ENCODE measurements at places on chromosomes 2 and 18.

DNA sequence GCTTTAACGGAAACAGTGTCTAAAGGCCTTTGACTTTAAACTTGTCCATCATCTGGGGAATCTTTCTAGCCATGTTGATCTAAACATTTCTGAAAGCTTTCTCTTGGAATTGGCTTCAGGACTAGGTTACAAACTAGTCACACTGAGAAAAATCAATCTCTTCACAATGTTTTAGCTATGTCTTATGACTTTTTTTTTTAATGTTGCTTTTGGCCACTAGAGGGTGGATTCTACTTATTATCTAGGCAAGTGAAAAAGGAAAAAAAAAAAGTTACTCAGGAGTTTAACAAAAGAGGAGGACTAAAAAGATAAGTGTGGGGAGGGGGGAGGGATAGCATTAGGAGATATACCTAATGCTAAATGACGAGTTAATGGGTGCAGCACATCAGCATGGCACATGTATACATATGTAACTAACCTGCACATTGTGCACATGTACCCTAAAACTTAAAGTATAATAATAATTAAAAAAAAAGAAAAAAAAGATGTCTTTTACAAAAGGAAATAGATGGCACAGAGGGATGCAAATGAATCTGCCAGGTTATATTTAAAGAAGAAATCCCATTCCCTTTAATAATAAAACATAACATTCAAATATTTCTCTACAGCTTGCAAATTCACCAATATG, 160.4 kb upstream of the PID1 start:
- H3K4me3 ChIP-seq, result no peak overlapping the region
- no peaks in the 10 kb centered on the region for H3K4me1 ChIP-seq
- DNase-seq, result peak; percentile 43
- H3K27ac ChIP-seq, result no peak overlapping the region
- no peaks in the 10 kb centered on the region for H3K36me3 ChIP-seq

GRCh38 chr18:13565228-13565627, 161.1 kb downstream of the FAM210A start:
- H3K4me1 ChIP-seq, result peaks cover 12% of the 10 kb centered on the region
- peaks cover 4% of the 10 kb centered on the region for H3K27me3 ChIP-seq
- DNase-seq, result no peak
- H3K36me3 ChIP-seq, result no peaks in the 10 kb centered on the region

DNA sequence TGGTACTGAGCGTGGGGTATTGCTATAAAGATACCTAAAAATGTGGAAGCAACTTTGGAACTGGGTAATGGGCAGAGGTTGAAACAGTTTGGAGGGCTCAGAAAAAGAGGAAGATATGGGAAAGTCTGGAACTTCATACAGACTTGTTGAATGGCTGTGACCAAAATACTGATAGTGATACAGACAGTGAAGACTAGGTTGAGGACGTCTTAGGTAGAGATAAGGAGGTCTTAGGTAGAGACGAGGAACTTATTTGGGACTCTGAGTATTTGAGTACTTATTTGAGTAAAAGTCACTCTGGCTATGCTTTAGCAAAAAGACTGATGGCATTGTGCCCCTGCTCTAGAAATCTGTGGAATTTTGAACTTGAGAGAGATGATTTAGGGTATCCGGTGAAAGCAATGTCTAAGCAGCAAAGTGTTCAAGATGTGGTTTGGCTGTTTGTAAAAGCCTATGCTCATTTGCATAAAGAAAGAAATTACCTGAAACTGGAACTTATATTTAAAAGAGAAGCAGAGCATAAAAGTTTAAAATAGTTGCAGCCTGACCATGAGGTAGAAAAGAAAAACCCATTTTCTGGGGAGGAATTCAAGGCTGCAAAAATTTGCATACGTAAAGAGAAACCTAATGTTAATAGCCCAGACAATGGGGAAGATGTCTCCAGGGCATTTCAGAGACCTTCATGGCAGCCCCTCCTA, 219.6 kb downstream of the PDE1A start:
- H3K4me3 ChIP-seq, result peak overlapping the region; percentile 43
- peaks cover 21% of the 10 kb centered on the region for H3K4me1 ChIP-seq
- peak overlapping the region; percentile 61 for H3K27ac ChIP-seq
- no peaks in the 10 kb centered on the region for H3K27me3 ChIP-seq

GRCh38 chr2:24658531-24659202, 134.5 kb downstream of the PTRHD1 start:
- DNase-seq, result no peak
- H3K27ac ChIP-seq, result no peak overlapping the region
- H3K36me3 ChIP-seq, result no peaks in the 10 kb centered on the region
- no peaks in the 10 kb centered on the region for H3K27me3 ChIP-seq
- no peak overlapping the region for H3K4me3 ChIP-seq

DNA sequence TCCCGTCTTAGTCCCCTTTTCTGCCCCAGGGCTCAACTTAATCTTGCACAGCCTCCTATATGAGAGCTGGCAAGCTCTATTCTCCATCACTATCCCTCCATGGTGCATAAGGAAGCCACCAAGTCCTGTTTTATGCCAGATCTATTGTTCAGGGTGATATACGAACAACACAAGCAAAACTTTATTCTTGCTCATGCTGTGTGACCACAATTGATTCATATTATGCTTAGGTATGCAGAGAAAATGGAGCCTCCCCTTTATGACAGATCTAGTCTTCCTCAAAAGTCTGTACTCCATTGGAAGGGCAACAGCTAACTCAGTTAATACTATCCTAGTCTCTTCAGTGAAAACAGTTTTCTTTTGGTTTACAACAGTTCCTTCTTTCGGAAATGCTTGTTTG, 94.0 kb upstream of the STON1 start:
- no peaks in the 10 kb centered on the region for H3K27me3 ChIP-seq
- H3K27ac ChIP-seq, result no peak overlapping the region
- H3K4me3 ChIP-seq, result no peak overlapping the region
- no peak for DNase-seq
- H3K4me1 ChIP-seq, result peaks cover 13% of the 10 kb centered on the region

DNA sequence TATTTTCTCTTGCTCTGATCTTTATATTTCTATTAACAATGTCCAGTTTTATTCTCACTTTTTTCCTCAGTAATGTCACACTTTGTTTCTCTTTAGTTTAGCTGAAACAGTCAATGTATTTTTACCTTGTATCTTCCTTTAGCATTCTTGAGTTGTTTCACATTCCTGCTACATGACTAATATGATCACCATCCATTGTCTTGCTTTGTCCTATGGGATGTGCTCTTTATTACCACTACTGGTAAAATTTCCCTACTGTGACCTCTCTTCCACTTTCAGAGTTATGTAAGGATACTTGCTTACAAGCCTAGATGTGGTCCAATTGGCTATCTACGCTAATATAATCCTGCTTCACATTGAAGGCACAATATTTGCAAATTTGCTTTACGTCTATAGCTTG, 457.9 kb downstream of the PIK3C3 start:
- DNase-seq, result no peak
- no peaks in the 10 kb centered on the region for H3K27me3 ChIP-seq
- no peaks in the 10 kb centered on the region for H3K4me1 ChIP-seq
- no peak overlapping the region for H3K4me3 ChIP-seq

DNA sequence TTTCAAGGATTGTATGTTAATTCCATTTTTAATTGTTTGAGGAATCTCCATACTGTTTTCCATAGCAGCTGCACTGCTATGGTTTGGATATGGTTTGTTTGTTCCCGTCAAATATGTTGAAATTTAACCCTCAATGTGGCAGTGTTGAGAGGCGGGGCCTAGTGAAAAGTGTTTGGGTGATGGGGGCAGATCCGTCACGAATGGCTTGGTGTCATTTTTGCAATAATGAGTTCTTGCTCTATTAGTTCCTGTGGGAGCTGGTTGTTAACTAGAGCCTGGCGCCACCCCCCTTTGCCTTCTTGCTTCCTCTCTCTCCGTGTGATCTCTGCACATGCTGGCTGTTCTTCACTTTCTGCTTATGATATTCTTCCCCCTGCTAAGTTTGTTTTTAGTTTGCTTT, 71.4 kb upstream of the LDLRAD4 start:
- no peak overlapping the region for H3K27ac ChIP-seq
- H3K4me3 ChIP-seq, result no peak overlapping the region
- DNase-seq, result no peak
- H3K4me1 ChIP-seq, result no peaks in the 10 kb centered on the region
- no peaks in the 10 kb centered on the region for H3K36me3 ChIP-seq

- no peak overlapping the region for H3K27ac ChIP-seq
- H3K4me3 ChIP-seq, result no peak overlapping the region
- H3K4me1 ChIP-seq, result peaks cover 14% of the 10 kb centered on the region
Measured at GRCh38 chr2:150620416-150620815, 132.9 kb upstream of the RND3 start.

DNA sequence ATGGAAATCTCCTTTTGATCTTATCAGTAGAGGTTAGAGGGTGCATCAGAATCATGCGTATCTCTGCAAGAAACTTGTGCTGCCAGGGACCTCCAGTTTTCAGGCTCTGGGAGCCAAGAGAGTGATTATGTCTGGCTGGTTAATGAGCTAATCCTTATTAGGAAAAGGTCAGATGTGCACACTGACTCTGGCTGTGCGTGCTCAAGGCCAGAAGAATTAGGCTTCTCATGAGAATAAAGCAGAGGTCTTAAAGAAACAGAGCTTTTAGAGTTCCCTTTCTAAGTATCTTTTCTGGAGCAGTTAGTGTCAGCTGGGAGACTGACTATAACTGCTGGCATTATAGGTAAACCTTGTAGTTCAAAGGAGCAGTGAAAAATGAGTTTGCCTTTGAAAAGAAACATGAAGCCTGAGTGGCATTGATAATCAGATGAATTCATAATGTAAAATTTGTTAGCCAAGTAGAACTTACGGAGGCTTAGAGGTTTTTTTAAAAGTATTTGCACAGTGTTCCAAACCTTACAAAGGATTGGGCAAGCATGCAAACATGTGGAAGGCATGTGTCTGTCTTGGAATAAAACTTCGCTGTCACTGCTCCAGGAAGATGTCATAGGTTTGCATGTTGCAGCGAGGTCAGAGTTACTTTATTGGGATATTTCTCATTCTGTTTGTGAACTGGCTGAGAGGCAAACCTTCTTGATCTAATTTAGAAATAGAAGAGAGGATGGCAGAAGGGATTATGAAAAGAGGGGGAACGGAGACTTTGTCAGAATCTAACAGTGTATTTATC, 151.7 kb downstream of the ARHGAP28 start:
- H3K4me1 ChIP-seq, result no peaks in the 10 kb centered on the region
- no peak overlapping the region for H3K4me3 ChIP-seq
- H3K36me3 ChIP-seq, result no peaks in the 10 kb centered on the region
- no peak overlapping the region for H3K27ac ChIP-seq

- peak overlapping the region; percentile 0 for H3K4me3 ChIP-seq
- H3K4me1 ChIP-seq, result peaks cover 15% of the 10 kb centered on the region
- no peaks in the 10 kb centered on the region for H3K27me3 ChIP-seq
- DNase-seq, result no peak
- peak overlapping the region; percentile 68 for H3K27ac ChIP-seq
Measured at GRCh38 chr2:191618046-191618780, 59.7 kb upstream of the NABP1 start.

- H3K4me1 ChIP-seq, result no peaks in the 10 kb centered on the region
- no peaks in the 10 kb centered on the region for H3K27me3 ChIP-seq
- DNase-seq, result no peak
- no peaks in the 10 kb centered on the region for H3K36me3 ChIP-seq
Measured at GRCh38 chr2:156513219-156513618, 77.0 kb downstream of the GPD2 start.
